ENCODE measurements at places on chromosomes 6 and 20.

GRCh38 chr20:45402946-45403345, 5.1 kb upstream of the DBNDD2 start:
- DNase-seq: peak; percentile 15

DNA sequence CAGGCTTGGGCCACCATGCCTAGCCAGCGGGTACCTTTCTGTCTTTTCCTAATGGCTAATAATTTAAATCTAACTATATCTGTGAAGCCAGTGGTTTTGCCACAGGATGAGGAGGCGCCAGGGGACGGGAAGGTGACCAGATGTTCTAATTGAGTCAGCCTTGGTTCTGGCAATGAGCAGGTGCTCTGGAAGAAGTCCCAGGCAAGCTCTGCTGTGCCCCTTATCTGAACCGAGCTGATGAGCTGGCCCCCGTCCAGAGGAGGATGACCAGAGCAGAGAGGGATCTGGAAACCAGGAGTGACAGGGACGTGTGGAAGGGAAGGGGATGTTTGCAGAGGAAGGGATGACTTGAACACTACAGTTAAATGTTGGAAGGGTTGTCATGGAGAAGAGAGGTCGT, 46.7 kb downstream of the SLC35D3 start:
- no peak for DNase-seq

DNA sequence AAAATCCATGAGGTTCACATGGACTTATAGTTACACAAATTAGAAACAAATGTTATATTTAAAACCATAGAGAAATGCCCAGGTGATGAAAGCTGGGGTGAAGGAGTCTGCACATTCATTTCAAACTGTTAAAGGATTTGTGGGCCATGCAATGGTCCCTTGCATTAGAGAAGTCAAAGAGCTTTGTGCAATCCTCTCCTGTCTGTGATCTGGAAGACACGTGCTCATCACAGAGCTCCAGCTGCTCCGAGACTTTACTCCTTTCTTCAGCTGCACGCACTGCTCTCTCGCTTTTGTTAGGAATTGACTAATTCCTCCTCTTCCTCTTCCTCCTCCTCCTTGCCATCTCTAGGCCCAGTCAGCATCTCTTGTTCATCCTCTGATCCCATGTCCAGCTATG, 4.1 kb upstream of the AIF1 start:
- peak; percentile 24 for DNase-seq

- DNase-seq: no peak
Measured at GRCh38 chr6:117396228-117396627, 29.5 kb downstream of the ROS1 start.

GRCh38 chr6:55260181-55260580, 67.1 kb upstream of the GFRAL start:
- DNase-seq: no peak

DNA sequence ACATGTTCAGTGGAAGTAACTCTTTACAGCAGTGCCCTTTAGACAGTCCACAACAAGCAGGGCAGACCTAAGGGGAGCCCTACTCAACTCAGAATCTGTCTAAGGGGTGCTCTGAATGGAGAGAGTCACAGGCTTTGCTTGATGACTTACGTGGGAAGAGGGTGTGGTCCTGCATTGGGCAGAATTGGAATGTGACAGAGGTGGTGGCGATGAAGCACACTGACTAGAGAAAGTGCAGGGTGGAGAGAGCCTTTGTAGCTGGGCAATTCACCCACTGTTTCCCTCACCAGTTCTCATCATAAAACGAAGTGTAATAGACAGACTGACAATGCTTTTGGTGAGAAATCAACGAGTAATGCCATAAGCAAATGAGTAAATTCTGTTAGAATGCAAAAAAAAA, 11.2 kb downstream of the TP53INP2 start:
- no peak for DNase-seq

DNA sequence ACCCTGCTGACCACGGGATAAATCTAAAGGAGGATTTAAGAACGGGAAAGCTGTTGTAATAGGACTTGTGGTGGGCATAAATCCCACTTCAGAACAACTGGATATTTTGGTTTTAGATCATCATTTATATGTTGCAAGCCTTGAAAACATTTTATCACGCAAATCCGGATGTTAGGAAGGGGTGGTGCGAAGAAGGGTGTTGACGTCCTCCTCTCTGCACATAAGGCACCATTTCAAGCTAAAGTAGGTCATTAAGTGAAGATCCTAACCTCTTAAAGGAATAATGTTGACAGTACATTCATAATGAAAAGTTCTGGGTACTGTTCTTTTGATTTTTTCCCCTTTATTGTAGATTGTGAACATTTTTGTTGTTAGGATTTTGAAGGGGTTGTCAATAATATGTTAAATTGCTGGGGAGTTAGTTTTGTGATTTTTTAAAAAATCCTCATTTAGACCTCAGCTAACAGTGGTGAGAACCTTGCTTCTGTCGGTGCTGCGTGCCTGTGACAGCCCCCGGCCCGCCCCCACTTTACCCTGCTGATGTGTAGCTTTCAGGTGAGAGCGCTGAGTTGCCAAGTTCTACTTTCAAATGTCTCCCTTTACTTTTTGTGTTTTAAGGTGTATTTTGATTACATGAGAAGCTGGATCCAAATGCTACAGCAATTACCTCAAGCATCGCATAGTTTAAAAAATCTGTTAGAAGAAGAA, 88.8 kb downstream of the MAP3K4 start:
- DNase-seq: no peak

GRCh38 chr20:10115021-10115420, 80.2 kb downstream of the ANKEF1 start:
- DNase-seq: peak; percentile 59

- DNase-seq: no peak
Measured at GRCh38 chr20:21101932-21102575, 4.1 kb downstream of the LINC00237 start.

GRCh38 chr6:126175251-126175650, 164.7 kb upstream of the CENPW start:
- no peak for DNase-seq

GRCh38 chr6:19599796-19600464, 237.2 kb upstream of the ID4 start:
- DNase-seq: no peak
